NCI-H1930 (cell line): ENCODE measurements at places on chromosomes 16 and 17.

- no peak for DNase-seq
Measured at GRCh38 chr16:60107437-60107836, 1373.3 kb upstream of the GOT2 start.

DNA sequence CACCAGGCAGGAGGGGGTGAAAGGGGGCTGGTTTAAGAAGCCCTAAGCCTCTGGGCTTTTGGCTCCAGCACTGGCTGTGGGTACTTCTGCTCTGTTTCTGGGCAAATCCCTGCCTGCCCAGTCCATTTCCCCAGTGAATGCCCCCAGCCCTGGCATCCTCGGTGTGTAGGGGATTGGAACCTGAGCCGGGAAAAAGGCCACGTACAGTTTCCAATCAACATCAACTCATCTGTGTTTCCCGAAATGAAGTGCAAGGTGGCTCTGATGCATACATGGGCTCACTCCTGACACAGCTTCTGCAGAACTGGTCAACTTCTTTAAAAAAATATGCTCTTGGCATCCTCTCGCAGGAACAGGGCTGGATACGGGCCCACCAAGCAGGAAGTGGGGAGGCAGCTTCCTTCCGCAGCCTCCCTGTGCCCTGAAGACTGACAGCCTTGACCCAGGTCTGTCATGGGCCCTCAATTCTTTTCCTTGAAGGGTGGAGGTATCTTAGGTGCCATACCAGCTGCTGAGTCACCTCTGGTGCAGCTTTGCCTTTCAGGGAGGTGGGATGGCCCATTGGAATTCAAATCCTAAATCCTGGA lies 73.3 kb downstream of the N4BP1 start:
- no peak for DNase-seq

DNA sequence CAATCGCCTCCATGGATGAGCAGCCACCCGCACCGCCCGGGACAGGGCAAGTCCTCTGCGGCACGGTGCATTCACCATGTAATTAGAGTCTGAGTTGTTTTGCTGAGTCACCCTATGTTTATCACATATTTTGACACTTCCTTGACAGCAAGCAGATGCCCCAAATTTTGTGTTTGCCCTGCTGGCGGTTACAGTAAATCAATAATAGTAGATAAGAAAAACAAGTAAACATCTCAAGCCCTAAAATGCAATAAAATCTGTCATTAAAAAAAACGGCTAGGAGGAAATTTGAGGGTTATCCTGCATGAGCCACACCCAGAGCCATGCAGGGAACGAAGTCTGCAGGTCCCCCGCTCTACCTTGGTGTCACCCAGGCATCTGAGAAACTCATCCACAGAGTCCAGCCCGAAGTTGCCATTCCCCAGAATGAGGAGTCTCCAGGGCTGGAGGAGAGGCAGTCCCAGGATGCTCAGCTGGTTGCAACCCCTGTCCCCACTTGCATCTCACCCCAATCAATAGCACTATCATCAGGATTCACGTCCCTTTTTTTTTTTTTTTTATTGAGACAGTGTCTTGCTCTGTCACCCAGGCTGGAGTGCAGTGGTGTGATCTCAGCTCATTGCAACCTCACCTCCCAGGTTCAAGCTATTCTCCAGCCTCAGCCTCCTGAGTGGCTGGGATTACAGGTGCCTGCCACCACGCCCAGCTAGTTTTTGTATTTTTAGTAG lies 16.5 kb upstream of the ST6GALNAC1 start:
- no peak for DNase-seq

DNA sequence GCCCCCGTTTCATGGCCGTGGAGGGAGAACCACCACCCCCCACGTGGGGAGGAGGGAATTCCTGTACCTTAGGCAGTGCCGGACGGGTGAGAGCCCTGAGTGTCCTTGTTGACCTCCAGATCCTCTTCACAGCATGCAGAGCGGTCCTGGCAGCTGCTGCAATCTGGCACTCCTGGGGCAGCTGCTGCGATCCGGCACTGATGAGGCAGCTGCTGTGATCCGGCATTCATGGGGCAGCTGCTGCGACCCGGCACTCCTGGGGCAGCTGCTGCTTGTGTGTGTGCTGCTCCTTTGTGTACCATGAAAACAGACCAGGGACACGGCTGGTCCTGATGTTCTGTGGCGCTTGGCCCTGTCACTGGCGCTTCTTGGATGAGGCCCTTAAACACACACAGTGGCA lies 12.8 kb downstream of the ZNF778 start:
- no peak for DNase-seq

DNA sequence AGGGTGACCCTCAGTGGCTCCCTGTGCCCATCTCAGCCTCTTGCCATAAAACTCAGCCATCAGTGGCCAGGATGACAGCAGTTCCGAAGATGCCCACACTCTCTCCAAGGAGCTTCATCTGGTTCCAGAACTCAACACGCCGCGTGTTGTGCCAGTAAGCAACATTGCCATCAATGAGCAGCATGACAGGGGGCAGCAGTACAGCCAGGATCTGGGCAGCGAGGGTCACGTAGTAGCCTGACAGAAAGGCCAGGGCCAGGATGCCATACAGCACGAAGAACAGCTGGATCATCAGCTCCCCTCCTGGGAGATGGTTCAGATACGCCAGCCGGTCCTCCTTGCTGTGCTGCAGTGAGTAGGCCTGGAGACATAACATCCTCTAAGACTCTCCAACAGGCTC lies 2.9 kb downstream of the TMEM101 start:
- no peak for DNase-seq

DNA sequence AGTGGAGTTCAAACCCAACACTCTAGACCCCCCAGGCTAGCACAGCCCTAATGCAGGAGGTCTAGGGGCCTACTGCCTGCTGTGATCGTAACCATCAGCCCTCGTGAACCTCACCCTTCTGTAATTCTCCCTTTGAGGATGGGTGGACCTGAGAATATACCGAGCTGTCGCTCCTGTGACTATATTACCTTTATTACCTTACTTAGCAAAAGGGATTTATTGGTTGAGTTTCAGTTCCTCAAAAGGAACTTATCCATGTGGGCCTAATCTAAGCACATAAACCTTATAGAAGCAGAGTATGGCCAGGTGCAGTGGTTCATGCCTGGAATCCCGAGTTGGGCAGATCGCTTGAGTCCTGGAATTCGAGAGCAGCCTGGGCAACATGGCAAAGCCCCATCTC lies 19.2 kb upstream of the EMP2 start:
- DNase-seq, result no peak

DNA sequence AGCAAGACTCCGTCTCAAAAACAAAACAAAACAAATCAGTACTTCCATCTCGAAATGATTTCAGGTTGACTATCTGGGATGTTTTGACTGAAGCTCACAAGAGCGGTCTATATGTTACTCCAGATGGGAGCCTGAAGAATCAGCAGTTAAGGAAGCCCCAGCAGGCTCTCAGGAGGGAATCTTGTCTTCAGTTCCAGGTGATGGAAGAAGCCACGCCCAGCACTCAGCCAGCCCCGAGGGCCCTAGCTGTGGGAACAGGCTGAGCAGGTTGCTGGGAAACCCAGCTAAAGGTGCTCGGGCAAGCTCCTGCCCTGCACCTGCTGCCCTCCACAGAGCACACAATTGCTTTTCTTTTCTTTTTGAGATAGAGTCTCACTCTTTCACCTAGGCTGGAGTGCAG lies 32.4 kb downstream of the WIPI1 start:
- DNase-seq, result no peak

GRCh38 chr17:32894245-32894644 lies 17.3 kb upstream of the MYO1D start:
- no peak for DNase-seq

GRCh38 chr17:47810901-47811635 lies 10.5 kb downstream of the OSBPL7 start:
- DNase-seq, result no peak

- DNase-seq, result no peak
Measured at GRCh38 chr17:7997186-7997585, 5.2 kb upstream of the GUCY2D start.

GRCh38 chr16:56793492-56793891 lies 63.6 kb downstream of the NUP93 start:
- no peak for DNase-seq

- DNase-seq, result no peak
Measured at GRCh38 chr16:57028086-57028485, 38.7 kb downstream of the NLRC5 start.

DNA sequence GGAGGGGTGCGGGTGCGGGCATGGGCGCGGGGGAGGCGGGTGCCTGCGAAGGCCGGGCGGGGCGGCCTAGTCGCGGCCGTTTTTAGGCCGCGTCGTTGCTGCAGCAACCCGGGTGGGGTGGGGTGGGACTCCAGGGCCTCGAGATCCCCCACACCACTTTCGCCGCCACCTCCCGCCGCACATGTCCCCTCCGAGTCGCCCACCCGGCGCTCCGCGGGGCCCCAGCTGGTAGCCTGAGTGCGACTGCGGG lies 11.3 kb downstream of the TBX2 start:
- DNase-seq, result no peak

DNA sequence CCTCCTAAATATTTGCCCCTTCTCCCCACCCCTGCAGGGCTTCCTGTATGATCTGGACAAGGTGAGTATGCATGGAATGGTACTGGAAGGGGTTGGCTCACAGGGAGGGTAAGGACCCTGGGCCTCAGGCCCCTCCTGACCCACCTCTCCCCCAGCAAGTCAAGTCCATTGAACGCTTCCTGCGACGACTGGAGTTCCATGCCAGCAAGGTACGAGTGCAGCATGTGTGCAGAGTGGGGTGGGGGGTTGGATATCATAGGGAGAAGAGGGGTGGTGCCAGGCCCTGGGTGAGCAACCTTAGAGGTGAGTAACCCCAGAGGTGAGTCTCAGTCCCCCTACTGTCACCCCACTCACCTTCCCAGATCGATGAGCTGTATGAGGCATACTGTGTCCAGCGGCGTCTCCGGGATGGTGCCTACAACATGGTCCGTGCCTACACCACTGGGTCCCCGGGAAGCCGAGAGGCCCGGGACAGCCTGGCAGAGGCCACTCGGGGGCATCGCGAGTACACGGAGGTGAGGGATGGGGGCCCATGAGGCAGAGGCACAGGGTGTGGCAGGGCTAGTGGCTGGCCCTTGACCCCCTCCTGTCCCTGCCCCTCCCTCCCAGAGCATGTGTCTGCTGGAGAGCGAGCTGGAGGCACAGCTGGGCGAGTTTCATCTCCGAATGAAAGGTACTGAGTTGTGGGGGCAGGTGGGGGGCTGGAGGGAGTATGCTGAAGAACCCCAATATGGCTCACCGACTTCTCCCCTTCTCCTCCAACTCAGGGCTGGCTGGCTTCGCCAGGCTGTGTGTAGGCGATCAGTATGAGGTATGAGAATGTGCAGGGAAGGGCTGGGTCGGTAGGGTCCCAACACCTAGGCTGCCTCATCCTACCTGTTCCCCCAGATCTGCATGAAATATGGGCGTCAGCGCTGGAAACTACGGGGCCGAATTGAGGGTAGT lies 11.3 kb downstream of the RIPOR1 start:
- DNase-seq, result no peak

GRCh38 chr16:21197112-21197511 lies 14.3 kb downstream of the ZP2 start:
- no peak for DNase-seq

- no peak for DNase-seq
Measured at GRCh38 chr16:57935904-57936303, 35.0 kb downstream of the CNGB1 start.

DNA sequence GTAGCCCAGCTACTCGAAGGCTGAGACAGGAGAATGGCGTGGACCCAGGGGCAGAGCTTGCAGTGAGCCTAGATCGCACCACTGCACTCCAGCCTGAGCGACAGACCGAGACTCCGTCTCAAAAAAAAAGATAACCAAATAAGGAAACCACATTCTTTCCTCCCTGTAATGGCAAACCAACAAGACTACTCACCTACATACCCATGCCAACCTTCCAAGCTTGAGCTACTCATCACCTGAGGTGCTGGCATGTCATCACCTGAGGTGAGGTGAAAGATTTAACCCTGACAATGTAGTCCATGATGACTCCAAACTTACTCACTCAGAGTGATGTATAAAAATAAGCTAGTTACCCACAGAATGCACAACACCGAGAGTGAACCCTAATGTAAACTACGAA lies 85.2 kb downstream of the SMG6 start:
- DNase-seq, result no peak

DNA sequence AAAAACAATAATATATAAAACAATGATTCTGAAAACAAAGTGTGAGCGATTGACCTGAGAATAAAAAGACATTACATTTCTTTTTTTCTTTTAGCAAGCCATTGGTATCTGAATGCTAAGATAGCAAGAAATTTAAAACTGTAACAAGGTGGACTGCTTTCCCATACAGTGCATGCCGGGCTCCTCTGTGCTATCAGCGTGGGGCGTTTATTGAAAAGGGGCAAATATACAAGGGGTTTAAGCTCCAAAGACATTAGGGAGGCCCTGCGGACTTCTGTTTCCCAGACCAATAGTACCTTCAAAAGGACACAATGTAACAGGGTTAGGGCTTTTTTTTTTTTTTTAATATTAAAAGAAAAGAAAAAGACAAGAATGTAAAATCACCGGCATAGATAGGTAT lies 261.3 kb downstream of the ZFHX3 start:
- no peak for DNase-seq

GRCh38 chr16:85610059-85610445 lies 3.1 kb upstream of the GSE1 start:
- DNase-seq, result no peak

DNA sequence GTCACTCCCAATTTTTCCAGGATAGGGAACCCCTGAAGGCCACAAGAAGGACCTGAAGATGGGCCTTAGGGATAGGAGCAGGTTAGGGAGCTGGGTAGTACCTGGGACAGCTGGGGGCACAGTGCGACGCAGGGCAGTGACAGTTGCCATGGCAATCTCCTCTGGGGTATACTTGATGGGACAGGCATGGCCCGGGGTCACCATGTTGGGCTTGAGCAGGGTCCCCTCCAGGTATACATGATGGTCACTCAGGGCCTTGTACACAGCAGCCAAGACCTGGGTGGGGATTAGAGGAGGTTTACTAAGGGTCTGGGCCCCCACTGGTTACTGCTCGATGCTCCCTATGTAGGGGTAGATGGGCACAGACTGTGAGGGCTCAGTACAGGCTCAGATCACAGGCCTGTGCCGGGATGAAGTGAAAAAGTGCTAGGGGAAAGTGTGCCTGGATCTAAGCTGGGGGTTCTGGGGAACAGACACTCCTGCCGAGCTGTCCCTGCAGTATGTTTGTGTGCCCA lies 2.7 kb downstream of the ALDOC start:
- no peak for DNase-seq

- DNase-seq, result no peak
Measured at GRCh38 chr17:76434870-76435269, 18.1 kb downstream of the UBE2O start.

DNA sequence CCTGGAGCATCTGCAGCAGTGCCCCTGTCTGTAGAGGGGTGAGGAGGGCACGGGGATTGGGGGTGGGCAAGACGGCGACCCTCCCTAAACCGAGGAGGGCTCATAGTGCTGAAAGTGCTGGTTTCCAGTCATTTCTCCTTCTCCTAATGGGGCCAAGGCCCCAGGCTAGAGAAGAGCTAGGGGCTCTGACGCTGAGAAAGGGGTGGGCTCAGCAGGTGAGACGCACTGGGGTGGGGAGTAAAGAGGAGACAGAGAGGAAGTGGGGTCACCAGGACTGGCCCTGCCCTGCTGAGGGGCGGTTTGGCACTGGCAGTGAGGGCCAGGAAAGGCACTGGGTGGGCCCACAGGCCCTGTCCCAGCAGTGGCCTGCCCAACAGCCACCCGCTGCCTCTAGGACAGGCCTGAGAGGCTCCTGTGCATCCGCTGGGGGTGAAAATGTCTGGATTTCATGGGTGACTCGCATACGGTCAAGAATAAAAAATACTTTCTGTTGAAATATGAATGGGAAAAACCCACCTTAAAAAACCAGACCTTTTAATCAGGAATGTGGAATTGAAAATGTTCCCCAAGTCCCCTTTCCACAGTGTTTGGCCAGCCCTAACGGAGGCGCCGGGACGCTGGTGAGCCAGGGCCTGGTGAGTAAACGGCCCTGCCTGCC lies 122.4 kb upstream of the SMURF2 start:
- no peak for DNase-seq
